GM23338 (cell line): ENCODE measurements at places on chromosomes 4 and X. TPM values are rescaled to one million over a fixed set of nuclear protein-coding genes. Genes with fewer than 3 reads are reported as not detected.

DNA sequence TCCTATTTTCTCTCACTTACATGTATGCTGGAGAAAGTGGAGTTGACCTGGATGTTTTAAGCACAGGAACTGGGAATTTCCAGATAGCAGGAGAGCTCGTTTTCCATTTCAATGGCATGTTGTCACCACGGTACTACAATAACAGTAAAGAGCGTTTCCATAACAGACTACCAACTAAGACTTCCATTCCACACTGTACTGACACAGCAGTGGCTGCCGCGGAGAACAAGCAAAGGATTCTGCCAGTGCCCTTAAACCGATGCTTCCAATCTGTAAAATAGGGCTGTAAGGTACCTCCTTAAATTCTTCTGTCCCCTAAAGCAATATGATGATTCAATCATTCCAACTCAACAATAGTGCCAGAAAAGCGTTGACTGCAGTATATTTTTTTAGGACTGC, 143.9 kb downstream of the KLHL13 start:
- H3K4me3 ChIP-seq = peak overlapping the region; percentile 12; the same call in 1 of the 2 replicates
- no peaks in the 10 kb centered on the region for H3K36me3 ChIP-seq

- H3K4me1 ChIP-seq = no peaks in the 10 kb centered on the region
- H3K36me3 ChIP-seq = no peaks in the 10 kb centered on the region
- no peak overlapping the region for H3K4me3 ChIP-seq
- no peak for DNase-seq
- no peaks in the 10 kb centered on the region for H3K27me3 ChIP-seq
These were observed 130.8 kb upstream of the FRG1 start for GRCh38 chr4:189809839-189810238.

DNA sequence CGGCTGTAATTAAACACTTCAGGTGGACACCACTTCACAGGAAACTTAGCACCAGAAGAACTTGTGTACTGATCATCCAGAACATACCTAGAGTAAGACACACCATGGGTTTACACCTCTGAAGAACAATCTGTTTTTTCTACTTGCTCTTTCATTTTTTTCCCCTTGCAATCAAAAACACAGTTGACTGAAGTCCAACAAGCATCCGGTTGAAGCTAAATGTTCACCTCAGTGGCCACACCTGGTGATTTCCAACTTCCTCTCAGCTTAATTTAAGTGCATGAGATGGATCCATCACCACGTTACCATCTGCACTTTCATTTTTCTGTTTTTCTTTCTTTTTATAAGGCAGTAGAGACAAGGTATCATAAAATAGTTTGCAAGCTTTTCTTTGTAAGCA, 4.9 kb upstream of the TXK start:
- no peaks in the 10 kb centered on the region for H3K27me3 ChIP-seq
- no peak overlapping the region for H3K4me3 ChIP-seq
- no peaks in the 10 kb centered on the region for H3K4me1 ChIP-seq
- no peak overlapping the region for H3K27ac ChIP-seq

DNA sequence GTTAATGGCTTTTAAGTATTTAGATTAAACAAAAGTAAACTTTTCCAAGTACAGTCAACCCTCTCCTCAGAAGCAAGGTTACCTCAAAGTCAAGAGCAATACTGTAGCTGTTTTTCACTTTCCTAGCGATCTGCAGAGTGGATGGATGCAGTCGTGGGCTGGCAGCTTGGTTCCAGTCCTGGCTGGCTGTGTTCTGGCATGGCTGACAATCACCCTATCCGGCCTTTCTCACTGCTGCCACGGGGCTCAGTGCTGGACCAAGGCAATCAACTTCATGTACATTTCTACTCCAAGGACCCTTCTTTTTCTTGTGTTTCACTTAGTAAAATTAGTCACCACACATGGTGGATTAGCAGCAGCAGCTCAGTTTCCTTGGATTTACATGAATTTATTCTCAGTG, 208.3 kb downstream of the GABRB1 start:
- H3K4me1 ChIP-seq = no peaks in the 10 kb centered on the region
- no peak overlapping the region for H3K4me3 ChIP-seq
- H3K36me3 ChIP-seq = no peaks in the 10 kb centered on the region
- no peaks in the 10 kb centered on the region for H3K27me3 ChIP-seq

DNA sequence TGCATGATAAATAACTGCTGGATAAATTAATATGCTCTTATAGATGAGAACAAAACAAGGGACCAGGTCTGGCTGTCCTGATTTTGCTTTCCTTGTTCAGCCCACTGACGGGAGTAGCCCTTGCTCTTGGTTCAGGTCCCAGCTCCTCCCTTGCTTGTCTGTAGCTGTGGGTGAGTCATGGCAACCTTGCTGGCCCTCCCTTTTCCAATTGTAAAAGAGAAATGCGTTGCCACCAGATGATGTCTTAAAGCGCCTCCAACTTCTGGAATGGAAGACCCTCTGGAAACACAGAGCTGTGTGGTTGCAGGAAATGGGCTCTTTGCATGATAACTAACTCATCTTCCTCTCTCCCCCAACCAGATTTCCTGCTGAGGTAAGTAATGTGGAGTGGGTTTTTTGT, 171.4 kb downstream of the AASDH start:
- 0 out of 2 replicates have a peak, but pooled peaks cover 4% of the 10 kb centered on the region for H3K36me3 ChIP-seq
- peaks cover 32% of the 10 kb centered on the region for H3K27me3 ChIP-seq
- peaks cover 16% of the 10 kb centered on the region for H3K4me1 ChIP-seq
- DNase-seq = peak; percentile 43
- H3K27ac ChIP-seq = no peak overlapping the region

GRCh38 chrX:79089896-79090584, 54.4 kb upstream of the GPR174 start:
- no peak overlapping the region for H3K4me3 ChIP-seq
- H3K36me3 ChIP-seq = no peaks in the 10 kb centered on the region
- no peak overlapping the region for H3K27ac ChIP-seq
- no peak for DNase-seq
- H3K27me3 ChIP-seq = no peaks in the 10 kb centered on the region

GRCh38 chrX:29043746-29044145, 456.5 kb downstream of the IL1RAPL1 start:
- no peaks in the 10 kb centered on the region for H3K36me3 ChIP-seq
- no peak for DNase-seq
- no peaks in the 10 kb centered on the region for H3K27me3 ChIP-seq
- H3K4me1 ChIP-seq = no peaks in the 10 kb centered on the region
- H3K27ac ChIP-seq = no peak overlapping the region
- H3K4me3 ChIP-seq = no peak overlapping the region

DNA sequence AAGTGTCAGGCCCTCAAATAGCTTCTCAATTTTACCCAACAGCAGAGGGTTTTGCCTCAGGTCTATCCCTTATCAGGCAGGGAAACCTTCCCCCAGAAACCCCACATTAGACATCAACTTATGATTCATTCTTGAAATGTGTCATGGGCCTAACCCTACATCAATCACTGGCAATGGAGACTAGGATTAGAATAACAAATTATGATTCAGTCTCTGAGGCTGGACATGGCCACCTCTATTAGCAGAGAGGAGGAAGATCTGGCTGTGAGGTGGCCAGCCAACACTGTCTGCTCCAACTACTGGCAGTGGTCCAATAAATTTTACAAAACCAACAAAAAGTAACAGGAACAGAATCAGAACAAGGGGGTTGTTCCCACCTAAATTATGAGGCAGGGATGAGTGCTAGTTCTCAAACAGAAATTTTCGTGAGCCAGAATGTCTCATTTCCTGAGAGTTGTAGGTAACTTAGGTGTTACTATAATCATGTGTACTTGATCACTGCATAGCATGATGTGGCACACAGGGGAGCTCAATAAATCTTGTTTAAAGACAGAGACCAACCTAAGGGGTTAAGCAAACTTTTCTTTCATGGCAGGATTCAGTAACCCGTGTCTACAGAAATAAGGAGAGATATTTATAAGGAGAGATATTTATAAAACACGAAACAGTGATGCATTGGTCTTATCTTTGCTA, 126.8 kb downstream of the NFKB1 start:
- no peak for DNase-seq
- no peak overlapping the region for H3K4me3 ChIP-seq
- peaks cover 13% of the 10 kb centered on the region for H3K4me1 ChIP-seq
- H3K27me3 ChIP-seq = no peaks in the 10 kb centered on the region
- H3K36me3 ChIP-seq = peaks cover 6% of the 10 kb centered on the region

DNA sequence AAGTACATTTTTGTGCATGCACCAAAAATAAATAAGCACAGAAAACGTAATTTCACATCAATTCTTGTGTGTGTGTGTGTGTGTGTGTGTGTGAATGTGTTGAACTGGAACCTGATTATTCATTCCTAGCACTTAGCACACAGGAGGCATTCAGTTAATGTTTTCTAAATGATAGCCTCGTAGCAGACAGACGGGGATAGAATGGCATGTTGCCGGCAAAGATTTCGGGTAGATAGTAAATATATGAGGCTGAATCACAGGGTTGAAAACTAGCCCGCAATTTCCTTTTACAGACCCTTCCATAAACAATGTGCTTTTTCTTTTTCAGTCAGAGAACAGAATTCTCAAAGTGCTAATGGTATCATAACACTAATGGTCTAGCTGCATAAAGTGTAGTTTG, 13.5 kb downstream of the MAOB start:
- no peak overlapping the region for H3K27ac ChIP-seq
- no peak for DNase-seq
- no peaks in the 10 kb centered on the region for H3K36me3 ChIP-seq
- no peak overlapping the region for H3K4me3 ChIP-seq
- no peaks in the 10 kb centered on the region for H3K27me3 ChIP-seq

- no peaks in the 10 kb centered on the region for H3K36me3 ChIP-seq
- DNase-seq = peak; percentile 93
- H3K4me1 ChIP-seq = peaks cover 34% of the 10 kb centered on the region
- H3K4me3 ChIP-seq = peak within 1 kb of the TSS; percentile 82
- peak within 1 kb of the TSS; percentile 17; the same call in 1 of the 2 replicates for H3K27ac ChIP-seq
These were observed at the start of gene ADGRL3 for GRCh38 chr4:61200187-61200915. Gene ADGRL3 (plus strand): TSS chr4:61200326.

- H3K36me3 ChIP-seq = no peaks in the 10 kb centered on the region
- no peaks in the 10 kb centered on the region for H3K4me1 ChIP-seq
- H3K27ac ChIP-seq = no peak overlapping the region
- H3K27me3 ChIP-seq = no peaks in the 10 kb centered on the region
These were observed 43.9 kb upstream of the FAM9A start for GRCh38 chrX:8845060-8845459.

DNA sequence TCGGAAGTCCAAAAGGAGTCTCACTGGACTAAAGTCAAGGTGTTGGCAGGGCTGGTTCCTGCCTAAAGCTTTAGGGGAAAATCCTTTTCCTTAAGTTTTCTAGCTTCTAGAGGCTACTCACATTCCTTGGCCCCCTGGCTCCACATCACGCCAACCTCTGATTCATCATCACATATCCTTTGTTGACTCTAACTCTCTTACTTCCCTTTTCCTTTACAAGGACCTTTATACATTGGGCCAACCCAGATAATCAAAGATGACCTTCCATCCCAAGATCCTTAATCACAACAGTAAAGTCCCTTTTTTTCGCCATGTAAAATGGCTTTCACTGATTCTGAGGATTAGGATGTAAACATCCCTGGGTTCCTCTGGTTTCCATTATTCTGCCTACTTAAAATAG, 146.4 kb upstream of the DCAF8L1 start:
- H3K4me1 ChIP-seq = no peaks in the 10 kb centered on the region
- no peak overlapping the region for H3K4me3 ChIP-seq
- H3K36me3 ChIP-seq = no peaks in the 10 kb centered on the region
- no peak for DNase-seq
- no peak overlapping the region for H3K27ac ChIP-seq

DNA sequence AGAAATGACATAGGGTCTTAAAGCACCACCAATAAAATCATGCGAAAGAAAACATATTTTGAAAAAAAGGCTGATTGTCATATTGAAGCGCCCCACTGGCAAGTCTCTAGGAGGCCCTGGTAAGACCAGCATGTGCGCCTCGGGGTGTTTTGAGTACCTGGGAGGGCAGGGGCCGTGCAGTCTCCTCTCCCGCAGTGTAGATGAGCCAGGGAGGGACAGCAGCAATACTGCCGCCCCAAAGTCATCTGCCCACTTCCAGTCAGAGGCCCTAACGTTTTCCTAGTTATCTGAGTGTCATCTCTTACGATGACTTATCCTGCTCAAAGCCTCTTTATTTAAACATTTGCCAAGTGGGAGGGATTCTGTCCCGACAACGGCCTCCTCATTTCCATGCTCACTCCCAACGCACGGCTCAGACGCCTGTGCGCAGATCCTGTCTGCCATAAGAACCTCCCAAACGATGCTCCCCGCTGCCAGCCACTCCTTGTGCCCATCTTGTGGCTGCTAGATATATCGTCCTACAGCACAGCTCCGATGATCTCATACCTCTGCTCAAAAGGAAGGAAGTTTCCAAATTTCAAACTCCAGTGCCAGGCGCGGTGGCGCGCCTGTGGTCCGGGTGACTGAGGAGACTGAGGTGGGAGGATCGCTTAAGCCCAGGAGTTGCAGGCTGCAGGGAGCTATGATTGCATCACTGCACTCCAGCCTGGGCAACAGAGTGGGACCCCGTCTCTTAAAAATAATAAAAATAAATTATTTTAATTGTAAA, 17.2 kb upstream of the SCRG1 start:
- no peaks in the 10 kb centered on the region for H3K36me3 ChIP-seq
- no peaks in the 10 kb centered on the region for H3K4me1 ChIP-seq
- H3K4me3 ChIP-seq = no peak overlapping the region
- H3K27me3 ChIP-seq = no peaks in the 10 kb centered on the region
- peak; percentile 16 for DNase-seq

DNA sequence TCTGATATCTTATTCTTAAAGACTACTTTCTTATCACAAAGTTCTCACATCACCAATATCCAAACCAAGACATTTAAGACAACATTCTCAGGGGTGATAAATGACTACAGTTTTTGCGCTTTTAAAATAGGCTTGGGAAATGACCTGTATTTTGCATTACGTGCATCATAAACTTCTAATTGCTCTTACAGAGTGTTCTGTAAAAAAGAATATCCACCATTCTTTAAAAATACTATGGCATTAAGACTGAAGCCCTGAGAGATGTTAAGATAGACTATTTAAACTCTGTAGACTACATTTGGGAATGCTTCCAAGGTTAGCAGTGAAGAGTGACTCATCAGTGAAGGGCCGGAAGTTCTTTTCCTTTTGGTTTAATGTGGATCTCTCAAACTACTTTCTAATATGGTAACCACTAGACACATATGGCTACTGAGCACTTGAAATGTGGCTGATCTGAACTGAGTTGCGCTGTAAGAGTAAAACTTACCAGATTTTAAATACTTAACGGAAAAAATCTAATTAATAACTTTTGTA, 518.8 kb upstream of the FTHL17 start:
- no peak overlapping the region for H3K27ac ChIP-seq
- no peaks in the 10 kb centered on the region for H3K4me1 ChIP-seq
- H3K27me3 ChIP-seq = no peaks in the 10 kb centered on the region

- H3K27ac ChIP-seq = no peak overlapping the region
- no peaks in the 10 kb centered on the region for H3K27me3 ChIP-seq
- H3K4me1 ChIP-seq = no peaks in the 10 kb centered on the region
- no peak overlapping the region for H3K4me3 ChIP-seq
- DNase-seq = no peak
- no peaks in the 10 kb centered on the region for H3K36me3 ChIP-seq
These were observed 69.3 kb downstream of the YIPF6 start for GRCh38 chrX:68568136-68568535.

DNA sequence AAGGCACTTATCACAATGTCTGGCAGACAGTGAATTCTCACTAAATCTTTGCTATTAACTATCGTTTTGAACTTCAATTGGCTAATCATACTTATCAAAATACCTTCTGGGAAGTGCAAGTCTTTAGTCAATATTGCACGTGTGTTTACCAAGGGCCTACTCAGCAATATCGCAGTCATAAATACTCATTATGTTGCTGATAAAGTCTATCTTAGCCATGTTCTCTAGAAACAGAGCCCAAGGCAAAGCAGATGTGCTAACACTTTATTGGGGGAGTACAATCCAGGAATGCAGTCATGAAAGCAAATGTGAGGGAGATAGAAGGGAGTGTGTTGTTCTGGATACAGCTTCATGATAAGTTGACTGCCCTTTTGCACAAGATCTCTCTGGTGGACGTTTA, 90.5 kb downstream of the FBXO8 start:
- no peaks in the 10 kb centered on the region for H3K4me1 ChIP-seq
- H3K4me3 ChIP-seq = no peak overlapping the region
- DNase-seq = no peak
- H3K36me3 ChIP-seq = no peaks in the 10 kb centered on the region

Gene NALF2
- total RNA-seq = 8.0 and 10.5 TPM in 2 replicates

Gene TMEM47
- 56.7 and 59.7 TPM in 2 replicates for total RNA-seq

Gene DUX4
- not detected in 2 replicates for total RNA-seq
